ENCODE measurements at places on chromosomes 5 and 9. TPM values are rescaled to one million over a fixed set of nuclear protein-coding genes. Genes with fewer than 3 reads are reported as not detected.

DNA sequence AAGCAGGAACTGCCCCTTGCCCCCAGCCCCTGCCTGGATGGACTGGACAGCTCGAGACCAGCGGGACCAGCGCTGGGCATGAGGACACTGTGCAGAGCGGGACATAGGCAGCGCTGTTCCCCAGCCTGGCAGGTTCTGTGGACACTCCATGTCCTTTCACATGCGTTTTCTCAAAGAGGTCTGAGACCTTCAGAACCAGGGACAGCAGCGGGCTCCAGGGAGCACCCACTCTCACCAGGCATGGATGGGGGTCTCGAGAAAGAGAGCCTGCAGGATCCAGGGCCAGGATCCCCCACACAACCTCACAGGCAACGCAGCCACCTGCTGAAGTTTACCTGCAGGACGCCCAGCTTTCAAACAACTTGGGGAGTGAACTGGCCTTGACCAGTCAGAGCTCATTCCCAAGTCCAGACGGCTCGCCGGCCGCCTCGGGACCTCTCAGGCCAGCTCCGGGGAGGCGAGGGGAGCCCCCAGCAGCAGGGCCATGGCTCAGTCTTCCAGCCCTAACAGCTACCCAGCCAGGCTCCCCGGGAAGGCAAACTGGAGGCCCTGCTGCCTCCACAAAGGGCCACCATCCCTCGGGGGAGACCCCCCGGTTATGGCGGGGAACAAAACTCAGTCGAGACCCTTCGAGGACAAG, 72.5 kb upstream of the SARDH start:
- H3K4me3 ChIP-seq: no peak overlapping the region
- H3K4me1 ChIP-seq: no peaks in the 10 kb centered on the region
- H3K27me3 ChIP-seq: no peaks in the 10 kb centered on the region
- peak; percentile 72 for DNase-seq

DNA sequence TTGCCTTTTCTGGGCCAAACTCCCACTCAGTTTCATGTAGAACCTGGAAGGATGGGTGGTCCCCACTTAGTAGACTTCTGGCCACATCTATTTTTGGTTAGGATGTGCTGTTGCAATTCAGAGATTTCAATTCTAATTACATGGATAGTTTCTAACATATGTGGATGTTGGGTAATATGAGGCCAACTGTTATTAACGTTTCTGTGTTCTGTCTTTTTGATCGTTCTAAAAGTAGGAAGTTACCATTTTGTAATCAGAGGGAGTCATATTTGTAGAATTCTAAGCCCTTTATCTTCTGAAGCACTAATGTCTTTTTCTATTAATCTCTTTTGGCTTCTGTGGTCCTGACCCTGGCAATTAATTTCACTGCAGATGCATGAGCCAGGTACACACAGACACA, 141.6 kb upstream of the SPEF2 start:
- no peaks in the 10 kb centered on the region for H3K4me1 ChIP-seq
- H3K4me3 ChIP-seq: no peak overlapping the region
- no peaks in the 10 kb centered on the region for H3K36me3 ChIP-seq
- DNase-seq: no peak

- no peaks in the 10 kb centered on the region for H3K27me3 ChIP-seq
- H3K36me3 ChIP-seq: no peaks in the 10 kb centered on the region
Measured at GRCh38 chr5:42994555-42995359, 45.4 kb downstream of the ANXA2R start.

GRCh38 chr5:135053278-135053677, 19.2 kb upstream of the PITX1 start:
- no peaks in the 10 kb centered on the region for H3K36me3 ChIP-seq
- DNase-seq: no peak
- H3K27me3 ChIP-seq: no peaks in the 10 kb centered on the region
- H3K27ac ChIP-seq: no peak overlapping the region
- H3K4me3 ChIP-seq: no peak overlapping the region
- no peaks in the 10 kb centered on the region for H3K4me1 ChIP-seq

- no peaks in the 10 kb centered on the region for H3K27me3 ChIP-seq
- no peaks in the 10 kb centered on the region for H3K36me3 ChIP-seq
- no peak overlapping the region for H3K27ac ChIP-seq
Measured at GRCh38 chr9:84278130-84278529, 62.4 kb downstream of the SLC28A3 start.

DNA sequence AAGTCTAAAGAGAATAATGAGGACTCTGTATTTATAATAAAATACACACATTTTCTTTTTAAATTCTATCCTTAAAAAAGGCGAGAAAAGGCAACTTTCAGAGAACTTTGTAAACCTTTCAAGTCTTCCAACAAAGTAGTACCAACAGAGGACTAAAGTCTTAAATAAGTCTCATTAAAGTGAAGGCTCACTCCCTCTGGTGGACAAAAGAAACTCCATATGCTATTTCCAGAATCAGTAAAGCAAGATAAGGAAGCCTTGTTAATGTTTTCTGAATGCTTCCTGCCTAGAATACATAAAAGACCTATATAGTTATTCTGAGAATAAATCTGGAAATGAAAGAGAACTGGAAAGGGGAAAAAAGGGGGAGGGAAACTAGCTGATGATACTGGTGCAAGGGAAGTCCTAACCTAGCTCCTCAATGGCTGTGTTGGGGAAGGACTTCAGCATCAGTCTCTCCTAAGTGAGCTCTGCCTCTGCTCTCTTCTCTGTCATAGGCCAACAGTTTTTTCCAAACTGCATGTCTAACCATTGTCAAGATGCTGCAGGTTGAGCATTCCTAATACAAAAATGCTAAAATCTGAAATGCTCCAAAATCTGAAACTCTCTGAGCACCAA, 7.2 kb downstream of the HMGCS1 start:
- H3K27me3 ChIP-seq: no peaks in the 10 kb centered on the region
- H3K36me3 ChIP-seq: no peaks in the 10 kb centered on the region
- no peak overlapping the region for H3K27ac ChIP-seq
- no peak for DNase-seq

DNA sequence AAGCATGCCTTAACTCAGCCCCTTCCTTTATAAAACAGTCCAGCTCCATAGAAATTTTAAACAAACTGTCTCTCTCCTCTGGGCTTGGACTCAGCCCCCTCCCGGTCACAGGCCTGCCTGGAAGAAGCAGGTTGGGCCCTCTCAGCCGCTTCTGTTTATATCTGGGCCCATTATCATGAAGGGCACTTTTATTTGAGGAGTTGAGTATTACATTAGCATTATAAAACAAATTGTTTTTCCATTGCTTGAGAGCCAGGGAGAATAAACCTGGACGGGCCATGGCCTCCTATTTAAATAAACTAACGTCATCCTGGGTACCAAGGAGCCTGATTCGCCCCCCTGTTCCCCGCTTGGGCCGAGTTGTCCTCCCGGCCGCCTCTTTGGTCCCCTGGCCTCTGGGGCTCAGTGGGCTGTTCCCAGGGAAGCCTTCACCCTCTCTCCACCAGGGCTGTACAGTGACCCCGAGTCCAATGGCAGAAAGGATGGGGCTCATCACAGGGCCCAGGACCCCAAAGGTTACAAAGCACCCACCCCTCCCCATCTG, 13.2 kb downstream of the IRX2 start:
- H3K4me3 ChIP-seq: peak overlapping the region; percentile 54
- peaks cover 9% of the 10 kb centered on the region for H3K27me3 ChIP-seq
- H3K27ac ChIP-seq: no peak overlapping the region
- H3K4me1 ChIP-seq: peaks cover 28% of the 10 kb centered on the region
- no peaks in the 10 kb centered on the region for H3K36me3 ChIP-seq
- no peak for DNase-seq

DNA sequence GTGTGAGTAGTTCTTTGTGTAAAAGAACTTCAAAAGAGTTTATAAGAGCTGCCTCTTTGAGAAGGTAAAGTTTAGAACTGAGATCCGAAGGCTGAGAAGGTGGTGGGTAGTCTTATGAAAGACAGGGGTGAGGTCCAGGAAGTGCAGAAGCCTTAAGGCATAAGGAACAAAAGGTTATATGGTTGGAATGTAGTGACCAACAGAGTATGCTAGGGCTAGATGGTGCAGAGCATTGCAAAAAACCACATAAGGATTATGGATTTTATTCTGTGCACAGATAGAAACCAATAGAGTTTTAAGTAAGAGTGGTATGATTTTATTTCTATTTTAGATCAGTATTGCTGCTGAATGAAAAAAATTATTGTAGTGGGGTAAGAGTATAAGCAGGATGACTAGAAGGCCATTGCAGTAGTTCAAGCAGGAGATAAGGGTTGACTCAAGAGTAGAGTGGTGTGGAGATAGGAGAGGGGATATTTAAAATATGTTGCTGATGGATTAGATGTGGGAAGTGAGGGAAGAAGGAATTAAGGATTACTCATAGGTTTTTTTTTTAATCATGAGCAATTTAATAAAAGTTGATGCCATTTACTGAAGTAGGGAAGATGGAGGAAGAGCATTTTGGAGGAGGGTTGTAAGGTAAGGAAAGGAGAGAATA, 3.7 kb downstream of the RECK start:
- no peak overlapping the region for H3K27ac ChIP-seq
- H3K4me1 ChIP-seq: peaks cover 32% of the 10 kb centered on the region
- H3K27me3 ChIP-seq: no peaks in the 10 kb centered on the region
- H3K4me3 ChIP-seq: no peak overlapping the region
- H3K36me3 ChIP-seq: no peaks in the 10 kb centered on the region
- no peak for DNase-seq

DNA sequence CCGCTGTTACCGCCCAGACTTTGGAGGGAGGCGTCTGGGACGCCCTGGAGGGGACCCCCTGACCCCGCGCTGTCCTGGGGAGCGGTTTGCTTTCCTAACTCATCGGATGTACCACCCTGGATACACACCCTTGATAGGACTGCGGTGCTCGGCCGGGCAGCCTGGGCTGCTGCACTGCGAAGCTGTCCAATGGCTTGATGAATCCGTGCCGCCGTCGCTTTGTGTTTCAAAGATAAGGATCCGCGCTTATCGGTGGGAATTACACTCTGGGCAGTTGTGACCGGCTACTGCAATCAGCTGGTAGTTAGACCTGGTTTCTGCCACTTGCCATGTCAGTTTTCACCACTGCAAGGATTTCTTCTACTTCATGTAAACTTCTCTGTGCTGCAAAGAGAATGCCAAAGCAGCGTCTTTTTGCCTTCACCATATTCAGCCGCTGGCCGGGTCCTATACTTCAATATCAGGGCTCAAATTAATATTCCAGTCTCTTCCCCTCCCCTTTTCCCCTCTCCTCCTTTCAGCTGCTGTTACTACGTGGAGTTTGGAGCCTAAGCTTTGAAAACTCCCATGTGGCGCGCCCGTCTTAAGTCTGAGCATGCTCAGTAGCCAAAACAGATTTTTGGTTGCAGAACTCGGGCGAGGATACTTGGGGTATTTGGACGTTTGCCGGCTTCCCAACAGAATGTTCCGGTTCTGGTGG, 727 bp downstream of the SMAD5 start:
- no peak for DNase-seq
- H3K27ac ChIP-seq: peak overlapping the region; percentile 97
- no peaks in the 10 kb centered on the region for H3K36me3 ChIP-seq
- peak overlapping the region; percentile 83 for H3K4me3 ChIP-seq
- H3K27me3 ChIP-seq: no peaks in the 10 kb centered on the region

The CTXN3 gene
- not detected for total RNA-seq

The SCGB3A1 gene
- 544 TPM for total RNA-seq

The RANBP17 gene
- 81.4 TPM for total RNA-seq

All from upper lobe of left lung (tissue), 6 donors.